Stimulated activated CD8-positive, alpha-beta memory T cell treated with anti-CD3 and anti-CD28 coated beads, Interleukin-4, amount 100 ng/mL, for 4 hours (primary cell): ENCODE measurements at places on chromosomes 6 and 20.

DNA sequence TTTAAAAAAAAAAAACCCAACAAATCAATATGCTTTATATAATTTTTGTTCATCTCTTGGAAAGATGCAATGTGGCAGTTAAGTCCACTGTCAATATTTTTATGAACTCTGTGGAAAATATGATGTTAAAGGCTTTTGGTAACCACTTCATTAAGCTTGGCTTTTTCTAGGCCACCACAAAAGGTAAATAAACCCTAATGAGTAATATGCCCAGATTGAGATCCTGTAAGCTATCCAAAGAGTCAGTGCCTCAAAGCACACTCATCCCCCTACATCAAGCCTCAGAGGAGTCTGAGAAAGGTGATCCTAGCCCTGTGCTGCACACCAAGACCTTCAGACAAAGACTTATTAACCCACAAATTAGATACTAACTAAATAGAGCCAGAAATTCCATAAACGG is 121.1 kb downstream of the CDC5L start:
- DNase-seq, result no peak

GRCh38 chr6:65229825-65230224 is 477.2 kb downstream of the EYS start:
- no peak for DNase-seq

DNA sequence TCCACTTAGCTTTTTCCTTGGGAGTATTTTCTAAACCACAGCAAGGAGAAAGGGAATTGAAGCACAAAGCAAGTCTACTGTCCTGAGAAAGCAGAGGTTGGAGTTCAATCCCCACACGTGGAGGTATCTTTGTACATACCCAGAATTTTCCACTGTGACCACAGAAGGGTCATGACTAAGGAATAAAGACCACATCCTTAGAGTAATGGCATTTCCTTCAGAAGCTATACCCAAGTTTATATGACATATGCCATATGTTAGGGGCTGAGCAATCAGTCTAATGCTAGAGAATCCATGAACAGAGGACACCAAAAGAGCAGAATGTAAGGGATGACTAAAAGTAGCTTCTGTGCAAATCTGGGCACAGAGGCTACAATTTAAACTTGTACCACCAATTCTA is 46.4 kb downstream of the ATG5 start:
- no peak for DNase-seq

GRCh38 chr6:165663736-165664558 is 906 bp upstream of the PDE10A start:
- no peak for DNase-seq

DNA sequence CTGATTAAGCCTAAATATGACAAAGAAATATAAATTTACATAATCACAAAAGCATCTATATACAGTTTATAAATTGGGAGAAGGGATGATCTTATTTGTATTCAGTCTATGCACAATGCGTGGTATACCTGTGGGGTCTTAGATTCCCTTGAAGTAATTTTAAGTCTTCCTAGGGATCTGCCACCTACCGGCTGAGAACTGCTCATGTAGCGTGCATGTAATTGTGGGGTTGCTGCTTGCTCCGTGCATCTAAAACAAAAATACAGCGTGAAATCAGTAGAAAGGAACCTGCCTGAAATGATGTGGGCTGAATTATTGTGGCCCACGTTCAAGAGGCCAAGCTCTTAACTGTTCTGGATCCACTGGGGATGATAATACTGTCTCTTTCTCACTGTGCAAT is 187.3 kb downstream of the MBOAT1 start:
- no peak for DNase-seq

GRCh38 chr6:134482593-134483270 is 164.8 kb upstream of the SGK1 start:
- DNase-seq, result no peak

DNA sequence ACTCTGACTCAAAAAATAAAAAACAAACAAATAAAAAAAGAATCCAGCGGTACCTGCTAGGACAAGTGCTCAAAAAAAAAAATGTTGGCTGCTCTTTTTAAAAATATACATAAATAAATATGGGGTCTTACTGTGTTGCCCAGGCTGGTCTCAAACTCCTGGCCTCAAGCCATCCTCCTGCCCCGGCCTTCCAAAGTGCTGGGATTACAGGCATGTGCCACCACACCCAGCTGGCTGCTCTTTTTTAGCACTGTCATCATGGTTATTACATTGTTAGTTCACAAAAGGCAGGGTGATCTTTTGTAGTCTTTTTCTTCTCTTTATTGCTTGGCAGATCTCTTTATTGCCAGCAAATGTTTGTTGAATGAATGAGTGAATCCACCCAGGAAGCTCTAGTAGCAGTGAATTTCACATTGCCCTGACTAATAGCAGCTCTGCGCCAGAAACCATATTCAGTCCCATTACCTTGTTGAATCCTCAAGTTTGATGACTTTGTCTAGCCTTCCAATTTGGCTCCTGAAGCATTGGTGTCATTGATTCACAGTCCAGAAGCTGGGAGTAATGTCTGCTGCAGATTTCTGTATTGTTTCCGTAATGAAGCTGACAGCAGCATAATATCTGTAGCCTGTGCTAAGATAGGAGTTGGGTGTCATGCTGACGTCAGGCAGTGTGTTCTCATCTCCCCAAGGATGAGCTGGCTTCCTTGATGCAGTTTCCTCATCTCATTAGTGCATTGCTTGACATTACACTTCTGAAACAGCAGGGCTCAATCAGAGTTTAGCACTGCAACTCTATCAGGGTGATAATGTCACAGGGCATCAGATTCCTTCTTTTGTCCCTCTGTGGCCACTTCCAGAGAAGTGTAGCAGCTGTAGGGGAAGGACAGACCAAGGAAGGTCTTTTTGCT is 84.9 kb upstream of the TGM3 start:
- no peak for DNase-seq

DNA sequence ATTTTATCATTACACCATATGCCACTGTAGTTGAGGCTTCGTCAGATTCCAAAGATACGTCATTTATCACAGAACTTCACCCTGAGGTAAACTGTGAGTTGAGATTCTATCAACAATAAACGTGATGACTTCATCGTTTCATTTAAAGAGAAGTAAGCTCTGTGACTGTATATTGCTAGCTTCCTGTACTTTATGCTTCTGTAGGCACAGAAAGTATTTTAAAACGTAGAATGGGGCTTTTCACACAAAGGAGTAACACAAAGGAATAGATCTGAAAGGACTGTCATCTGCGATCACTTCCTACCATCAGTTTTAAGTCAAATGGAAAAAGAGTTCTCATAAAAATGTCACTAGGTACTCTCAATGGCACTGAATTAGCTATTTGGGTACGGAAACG is 234.4 kb upstream of the MCHR2 start:
- DNase-seq, result no peak

DNA sequence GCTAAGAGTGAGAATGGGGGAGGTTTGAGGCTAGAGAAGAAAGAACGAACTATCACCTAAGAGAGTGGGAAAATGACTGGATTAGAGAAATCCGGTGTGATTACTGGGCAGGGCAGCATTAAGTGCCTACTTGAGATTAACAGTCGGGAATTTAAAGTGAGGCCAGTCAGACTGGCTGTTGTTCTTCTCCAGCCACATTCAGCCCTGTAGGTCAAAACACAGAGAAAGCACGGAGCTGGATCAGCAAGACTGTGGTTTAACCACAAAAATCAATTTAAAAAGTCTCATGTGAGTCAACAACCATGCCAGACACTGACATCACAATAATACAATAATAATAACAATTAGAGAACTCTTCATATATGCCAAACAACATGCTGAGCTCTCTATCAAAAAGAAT is 301.9 kb upstream of the SGK1 start:
- DNase-seq, result no peak

- DNase-seq, result no peak
Observed at GRCh38 chr6:152160346-152160745, 352.9 kb downstream of the ESR1 start.

- DNase-seq, result no peak
Observed at GRCh38 chr6:76706086-76706485, 633.6 kb upstream of the IMPG1 start.

- DNase-seq, result no peak
Observed at GRCh38 chr6:143332153-143332845, 118.2 kb downstream of the ADAT2 start.

DNA sequence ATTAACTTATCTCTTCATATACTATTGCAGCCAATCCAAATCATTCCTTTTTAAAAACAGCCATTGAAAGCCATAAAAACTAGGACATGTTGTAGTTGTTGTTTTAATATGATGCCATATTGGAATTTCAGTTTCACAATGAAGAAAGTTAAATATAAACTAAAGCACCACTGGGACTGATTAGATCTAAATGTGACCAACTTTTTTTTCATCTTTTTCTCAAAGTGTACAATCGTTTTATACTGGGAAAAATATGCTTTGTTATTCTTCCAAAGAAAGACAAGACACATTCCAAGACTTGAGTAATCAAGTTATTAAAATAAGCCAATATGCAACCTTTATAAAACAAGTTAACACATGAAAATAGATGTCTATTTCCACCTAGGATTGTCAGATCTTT is 68.5 kb downstream of the THEMIS start:
- DNase-seq, result no peak

- DNase-seq, result no peak
Observed at GRCh38 chr6:150536835-150537234, 62.9 kb upstream of the PLEKHG1 start.

GRCh38 chr6:19714434-19715166 is 122.6 kb upstream of the ID4 start:
- no peak for DNase-seq

DNA sequence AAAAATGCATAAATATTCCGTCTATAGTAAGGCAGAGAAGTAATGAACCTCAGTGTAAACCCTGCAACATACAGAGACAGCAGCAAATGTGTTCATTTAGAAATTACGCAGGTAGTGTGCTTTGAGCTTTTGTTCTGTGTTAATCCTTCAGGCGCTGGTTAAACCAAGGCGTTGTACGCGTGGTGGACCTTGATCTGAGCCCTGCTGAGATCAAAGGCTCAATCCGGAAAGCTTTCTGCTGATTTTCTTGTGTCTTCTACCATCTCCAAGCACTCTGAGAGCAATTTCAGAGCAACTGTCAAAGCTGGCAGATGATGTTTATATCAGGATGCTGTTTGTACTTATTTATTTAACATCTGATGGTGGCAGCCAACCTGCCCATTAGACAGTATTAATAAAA is 382.8 kb downstream of the CDH26 start:
- no peak for DNase-seq
